ENCODE measurements at places on chromosomes 3 and 15.

GRCh38 chr3:169813278-169813677 lies 574 bp upstream of the LRRC34 start:
- DNase-seq, result no peak

DNA sequence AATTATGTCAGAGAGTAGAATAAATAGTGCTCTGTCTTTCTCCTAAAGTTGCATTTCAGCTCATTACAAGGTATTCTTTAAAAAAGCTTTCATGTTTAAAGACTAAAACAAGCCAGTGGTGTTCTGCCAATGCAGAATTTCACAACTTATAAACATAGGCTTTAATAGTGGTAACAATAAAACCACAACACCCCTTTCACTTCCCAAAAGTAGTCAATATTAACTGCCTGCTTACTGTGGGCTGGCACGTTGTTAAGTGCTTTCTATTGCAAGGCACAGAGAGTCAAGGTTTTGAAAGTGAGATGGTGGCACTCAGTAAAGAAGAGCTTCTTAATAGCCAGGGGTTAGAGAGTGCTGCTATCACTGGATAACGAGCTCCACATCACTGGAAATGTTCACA lies 8.4 kb upstream of the RTP1 start:
- DNase-seq, result no peak

GRCh38 chr3:156189927-156190326 lies 69.5 kb downstream of the KCNAB1 start:
- no peak for DNase-seq

DNA sequence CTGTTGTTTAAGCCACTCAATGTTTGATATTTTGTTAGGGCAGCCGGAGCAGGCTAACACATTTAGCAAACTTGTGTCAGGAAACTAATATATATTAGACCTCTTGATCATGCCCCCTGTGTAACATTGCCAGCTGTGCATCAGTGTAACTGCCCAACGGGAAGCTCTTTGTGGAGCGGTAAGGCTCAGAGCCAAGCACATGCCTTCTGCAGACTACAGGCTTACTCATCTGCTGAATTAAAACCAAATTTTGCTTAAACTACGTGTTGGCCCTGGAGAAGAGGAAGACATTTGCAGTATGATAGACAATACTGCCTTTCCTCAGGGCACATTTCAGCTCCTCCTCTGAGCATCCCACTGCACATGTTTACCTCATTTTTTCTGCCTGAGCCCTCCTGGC lies 50.5 kb upstream of the KCNMB2 start:
- peak; percentile 66 for DNase-seq

DNA sequence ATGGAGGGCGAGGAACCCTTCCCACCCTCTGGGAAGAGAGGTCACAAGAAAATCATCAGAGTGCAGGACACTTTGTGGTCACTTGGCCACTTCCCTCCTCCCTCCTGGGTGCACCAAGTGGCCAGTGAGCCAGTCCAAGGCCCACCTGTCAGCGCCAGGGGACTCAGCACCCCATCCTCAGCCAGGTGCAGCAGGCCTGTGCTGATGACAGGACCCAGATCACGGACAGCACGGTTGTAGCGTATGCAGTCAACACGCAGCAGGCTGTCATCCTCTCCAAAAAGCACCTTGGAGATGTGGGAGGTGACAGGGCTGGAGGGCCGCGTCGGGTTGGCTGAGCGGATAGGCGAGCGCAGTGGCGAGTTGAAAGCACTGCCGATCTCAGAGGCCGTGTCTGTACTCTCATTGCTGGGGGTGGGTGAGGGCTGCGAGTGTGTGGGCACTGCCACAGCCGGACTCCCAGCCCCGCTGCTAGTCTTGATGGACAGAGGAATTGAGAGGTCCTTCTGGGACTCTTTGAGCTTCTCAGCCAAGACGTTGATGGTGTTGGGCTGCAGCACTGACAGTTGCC lies 41.5 kb downstream of the SEMA3G start:
- no peak for DNase-seq

- DNase-seq, result peak; percentile 96
Observed at GRCh38 chr3:177345049-177345972, 148.0 kb upstream of the TBL1XR1 start.

DNA sequence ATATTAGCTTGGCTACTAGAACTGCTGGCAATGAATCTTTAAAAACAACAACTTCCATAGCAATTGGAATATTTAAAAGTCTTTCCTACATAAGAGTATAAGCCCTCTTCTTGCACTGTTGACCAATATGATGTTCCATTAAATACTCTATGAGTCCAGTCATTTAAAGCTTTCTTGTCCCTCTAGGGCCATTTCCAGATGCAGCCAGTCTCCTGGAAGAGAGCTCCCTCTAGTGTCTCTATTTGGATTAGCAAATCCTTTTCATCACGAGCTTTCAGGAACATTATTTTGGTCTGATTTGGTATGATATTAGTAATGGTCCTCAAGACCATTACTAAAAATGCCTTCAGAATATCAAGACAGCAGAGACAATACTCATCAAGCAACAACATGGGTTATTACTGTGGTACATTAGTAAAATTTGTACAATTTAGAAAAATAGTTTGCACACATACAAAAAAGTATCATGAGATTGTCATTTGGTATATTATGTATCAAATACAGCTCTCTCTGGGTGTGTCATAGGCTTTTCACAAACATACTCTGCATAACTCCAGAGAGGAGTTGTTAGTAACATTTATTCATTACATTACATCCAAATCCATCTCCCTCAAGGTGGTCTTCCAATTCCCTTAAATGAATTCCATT lies 101.3 kb downstream of the DPH6 start:
- DNase-seq, result peak; percentile 81

DNA sequence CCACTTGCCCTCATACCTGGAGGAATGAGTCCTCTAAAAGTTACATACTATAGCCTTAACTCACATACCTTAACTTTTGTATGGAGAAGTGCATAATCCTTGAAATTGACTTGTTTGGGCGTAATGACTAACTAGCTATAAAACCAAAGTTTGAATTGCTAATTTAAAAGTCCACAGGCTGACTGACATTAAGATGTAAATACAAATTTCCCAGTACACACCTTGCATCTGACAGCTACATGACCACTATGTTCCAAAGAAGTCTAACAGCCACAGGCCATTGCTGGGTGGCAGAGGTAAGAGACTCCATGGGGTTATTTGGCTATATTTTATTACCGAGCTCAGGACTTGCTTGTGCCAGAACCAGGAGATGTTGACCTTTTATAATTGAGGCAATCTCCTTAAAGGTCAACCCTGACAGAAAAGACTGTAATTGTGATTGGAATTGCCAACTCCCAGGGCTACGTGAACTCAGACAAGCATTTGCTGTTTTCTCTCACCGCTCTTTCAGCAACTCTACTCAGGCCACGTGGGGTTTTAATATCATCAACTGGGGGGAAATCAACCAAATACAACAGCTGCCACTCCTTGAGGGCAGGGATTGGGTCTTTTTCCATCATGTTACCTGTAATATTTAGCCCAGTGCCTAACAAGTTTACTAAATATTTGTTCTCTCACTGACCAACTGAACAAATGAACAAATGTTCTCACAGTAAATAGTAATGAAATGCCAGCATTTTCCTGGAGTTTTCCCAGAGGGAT lies 139.9 kb downstream of the SEMA6D start:
- no peak for DNase-seq

GRCh38 chr3:161081633-161082032 lies 23.5 kb downstream of the B3GALNT1 start:
- DNase-seq, result peak; percentile 38

- DNase-seq, result no peak
Observed at GRCh38 chr3:147141516-147142288, 264.6 kb downstream of the ZIC4 start.

DNA sequence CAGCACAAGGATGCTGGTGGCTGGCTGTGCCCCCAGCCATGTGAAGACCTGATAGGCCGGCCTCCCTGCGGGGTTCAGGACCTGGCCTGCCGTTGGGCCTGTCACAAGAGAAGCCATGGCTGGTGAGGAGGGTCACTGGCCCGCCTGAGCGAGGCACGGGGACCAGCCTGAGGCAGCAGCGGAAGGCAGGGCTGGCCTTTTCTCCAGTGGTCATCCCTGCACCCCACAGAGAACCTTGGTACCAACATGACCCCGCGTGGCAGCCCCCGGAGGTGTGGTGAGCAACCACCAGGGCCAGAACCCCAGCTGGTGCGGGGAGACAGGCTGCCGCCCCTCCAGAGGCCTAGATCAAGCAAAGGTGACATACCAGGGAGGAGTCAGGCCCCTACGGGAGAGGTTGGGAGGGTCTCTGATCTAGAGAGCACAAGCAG lies 134.1 kb upstream of the MEF2A start:
- DNase-seq, result no peak

DNA sequence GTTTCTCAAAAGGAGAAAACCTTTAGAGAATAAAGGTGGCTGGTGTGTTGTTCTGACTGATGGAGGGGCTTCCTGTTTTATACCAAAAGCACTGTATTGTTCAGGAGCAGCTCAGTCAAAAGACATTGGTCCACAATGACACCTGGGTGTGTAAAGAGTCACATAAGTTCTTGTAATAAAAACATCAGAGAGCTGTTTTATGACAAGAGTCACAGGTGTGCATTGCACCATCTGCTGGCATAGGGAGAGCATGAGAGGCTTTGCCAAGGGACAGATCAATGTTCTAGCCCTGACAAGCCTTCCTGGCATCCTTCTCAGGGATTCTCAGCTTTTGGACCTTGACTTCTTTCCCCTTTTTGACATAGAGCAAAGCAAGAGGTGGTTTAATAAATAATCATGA lies 20.4 kb downstream of the ARPP21 start:
- DNase-seq, result no peak

- no peak for DNase-seq
Observed at GRCh38 chr3:12356996-12357395, 68.1 kb downstream of the PPARG start.

- DNase-seq, result no peak
Observed at GRCh38 chr15:91342097-91342496, 242.0 kb downstream of the SV2B start.

- DNase-seq, result peak; percentile 6
Observed at GRCh38 chr15:42198516-42198915, 9.6 kb downstream of the VPS39 start.

GRCh38 chr3:160577556-160578195 lies 12.3 kb upstream of the KPNA4 start:
- peak; percentile 37 for DNase-seq

- no peak for DNase-seq
Observed at GRCh38 chr3:45125550-45126026, 20.6 kb downstream of the CDCP1 start.

DNA sequence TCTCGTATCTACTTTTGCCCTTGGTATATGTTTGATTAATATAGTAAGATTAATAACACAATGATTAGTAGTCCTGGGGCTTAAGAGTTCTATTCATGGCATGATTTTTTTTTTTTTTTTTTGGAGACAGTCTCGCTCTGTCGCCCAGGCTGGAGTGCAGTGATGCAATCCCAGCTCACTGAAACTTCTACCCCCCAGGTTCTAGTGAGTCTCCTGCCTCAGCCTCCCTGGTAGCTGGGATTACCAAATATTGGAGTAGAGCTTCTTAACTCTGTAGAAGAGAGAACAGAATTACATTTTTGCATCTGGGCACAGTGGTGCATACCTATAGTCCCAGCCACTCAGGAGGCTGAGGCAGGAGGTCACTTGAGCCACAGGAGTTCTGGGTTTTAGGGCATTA lies 58.9 kb downstream of the RAB7A start:
- DNase-seq, result no peak

- peak; percentile 14 for DNase-seq
Observed at GRCh38 chr3:82055792-82056191, 294.3 kb upstream of the GBE1 start.

DNA sequence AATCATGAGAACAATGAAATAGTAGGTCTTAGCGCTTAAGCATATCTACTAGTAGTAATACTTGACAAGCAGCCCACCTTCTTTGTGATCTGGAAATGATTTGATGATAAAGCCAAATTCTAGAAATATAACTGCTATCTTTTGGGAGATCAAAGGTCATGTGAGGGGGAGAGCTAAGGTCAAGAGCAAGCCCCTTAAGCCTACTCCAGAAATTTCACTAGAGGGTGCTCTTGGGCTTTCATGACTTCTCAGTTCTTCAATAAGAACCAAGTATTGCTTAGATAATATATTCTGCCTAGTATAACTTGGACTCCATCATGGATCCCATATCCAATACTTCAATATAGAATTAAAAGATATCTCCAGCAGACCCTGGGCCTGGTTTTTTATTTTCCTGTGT lies 319.6 kb downstream of the ZBTB20 start:
- DNase-seq, result peak; percentile 56

GRCh38 chr3:47405820-47406761 lies 25.3 kb downstream of the PTPN23 start:
- DNase-seq, result no peak

GRCh38 chr3:168648321-168648720 lies 552.6 kb upstream of the GOLIM4 start:
- DNase-seq, result no peak

DNA sequence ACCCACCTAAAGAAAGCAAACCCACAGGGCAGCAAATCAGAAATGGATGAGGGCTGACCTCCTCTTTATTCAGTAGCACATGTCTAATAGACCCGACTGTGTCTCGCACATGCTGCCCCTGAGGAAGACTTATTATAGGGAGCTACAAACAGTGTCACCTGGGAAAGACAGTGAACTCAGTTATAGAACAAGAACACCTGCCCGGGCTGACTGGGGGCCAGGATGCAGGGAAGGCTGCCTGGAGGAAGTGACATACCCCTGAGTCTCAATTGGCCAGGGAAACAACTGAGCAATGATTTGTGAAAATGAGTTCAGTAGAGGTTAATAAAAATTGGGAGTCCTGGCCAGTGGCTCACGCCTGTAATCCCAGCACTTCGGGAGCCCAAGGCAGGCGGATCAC lies 78.7 kb upstream of the CGNL1 start:
- DNase-seq, result no peak

Data from adipocyte (in vitro differentiated cells).